ENCODE measurements at places on chromosomes 2 and 18.

- DNase-seq: peak; percentile 35
These were observed 16.4 kb downstream of the CRIM1 start for GRCh38 chr2:36371928-36372391.

GRCh38 chr2:143893371-143893770 is 626.5 kb downstream of the ZEB2 start:
- DNase-seq: no peak

- no peak for DNase-seq
These were observed 758.0 kb upstream of the ZEB2 start for GRCh38 chr2:145277922-145278321.

DNA sequence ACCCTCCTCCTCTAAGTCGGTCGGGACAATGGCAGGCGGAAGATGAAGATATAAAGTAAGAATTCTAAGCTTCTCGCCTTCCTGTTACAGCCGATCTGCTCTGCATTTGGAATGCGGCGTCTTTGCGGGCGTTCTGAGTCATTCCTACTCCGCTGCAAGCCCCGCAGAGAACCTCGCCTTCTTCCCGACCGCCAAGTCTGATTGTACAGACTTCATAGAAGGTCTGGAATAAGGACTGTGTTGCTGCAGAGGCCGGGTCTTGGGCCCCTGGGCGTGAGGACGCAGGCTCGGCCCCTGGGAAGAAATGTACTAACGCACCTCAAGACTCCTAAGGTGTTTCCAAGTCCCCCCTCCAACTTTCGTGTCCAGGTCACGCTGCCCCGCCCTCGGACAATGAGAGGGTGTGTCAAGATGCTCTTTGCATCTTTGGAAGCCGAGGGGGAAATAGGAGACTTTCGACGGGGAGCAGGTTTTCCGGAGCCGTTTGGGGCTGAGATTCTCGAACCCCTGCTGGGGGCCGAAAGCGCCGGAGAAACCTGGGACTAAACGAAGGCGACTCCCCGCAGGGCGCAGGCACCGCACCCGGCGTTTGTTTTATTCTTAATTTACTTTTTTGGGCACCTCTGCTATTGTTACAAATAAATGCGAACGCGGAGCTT is 12.7 kb upstream of the PAX3 start:
- no peak for DNase-seq

DNA sequence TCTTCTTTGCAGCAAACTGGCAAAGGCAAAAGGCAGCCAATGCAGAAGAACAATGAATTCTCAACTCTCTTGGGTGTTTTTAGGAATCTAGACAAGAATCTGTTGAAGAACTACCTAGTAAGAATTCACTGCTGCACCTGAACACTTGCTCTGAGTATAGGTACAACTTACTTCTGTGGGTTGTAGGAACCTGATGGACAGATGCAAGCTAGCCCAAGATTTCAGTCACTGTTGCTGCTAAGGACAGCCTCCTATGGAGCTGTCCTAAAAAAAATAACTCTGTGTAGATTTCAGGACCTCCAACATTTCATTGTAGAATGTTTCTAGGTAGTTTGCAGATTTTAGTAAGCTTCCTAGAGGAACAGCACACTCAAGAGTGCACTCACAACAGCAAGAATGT is 363.5 kb downstream of the CBLN2 start:
- no peak for DNase-seq

- no peak for DNase-seq
These were observed 115.2 kb downstream of the MYO5B start for GRCh38 chr18:50079571-50080295.

GRCh38 chr2:216350214-216350791 is 22.0 kb downstream of the MARCHF4 start:
- no peak for DNase-seq

GRCh38 chr2:205435970-205436369 is 246.3 kb upstream of the NRP2 start:
- DNase-seq: no peak

DNA sequence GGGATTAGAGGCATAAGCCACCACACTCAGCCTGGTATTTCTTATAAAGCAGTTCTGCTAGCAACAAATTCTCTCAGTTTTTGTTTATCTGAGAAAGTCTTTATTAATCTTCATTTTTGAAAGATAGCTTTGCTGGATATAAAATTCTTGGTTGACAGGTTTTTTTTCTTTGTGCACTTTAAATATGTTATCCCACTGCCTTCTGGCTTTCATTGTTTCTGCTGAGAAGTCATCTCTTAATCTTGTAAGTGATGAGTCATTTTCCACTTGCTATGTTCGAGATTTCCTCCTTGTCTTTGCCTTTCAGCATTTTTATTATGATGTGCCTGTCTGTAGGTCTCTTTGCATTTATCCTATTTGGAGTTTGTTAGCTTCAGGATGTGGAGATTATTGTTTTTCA is 5.9 kb upstream of the ELAC1 start:
- no peak for DNase-seq

GRCh38 chr2:29317077-29317517 is 201.9 kb downstream of the CLIP4 start:
- DNase-seq: no peak

DNA sequence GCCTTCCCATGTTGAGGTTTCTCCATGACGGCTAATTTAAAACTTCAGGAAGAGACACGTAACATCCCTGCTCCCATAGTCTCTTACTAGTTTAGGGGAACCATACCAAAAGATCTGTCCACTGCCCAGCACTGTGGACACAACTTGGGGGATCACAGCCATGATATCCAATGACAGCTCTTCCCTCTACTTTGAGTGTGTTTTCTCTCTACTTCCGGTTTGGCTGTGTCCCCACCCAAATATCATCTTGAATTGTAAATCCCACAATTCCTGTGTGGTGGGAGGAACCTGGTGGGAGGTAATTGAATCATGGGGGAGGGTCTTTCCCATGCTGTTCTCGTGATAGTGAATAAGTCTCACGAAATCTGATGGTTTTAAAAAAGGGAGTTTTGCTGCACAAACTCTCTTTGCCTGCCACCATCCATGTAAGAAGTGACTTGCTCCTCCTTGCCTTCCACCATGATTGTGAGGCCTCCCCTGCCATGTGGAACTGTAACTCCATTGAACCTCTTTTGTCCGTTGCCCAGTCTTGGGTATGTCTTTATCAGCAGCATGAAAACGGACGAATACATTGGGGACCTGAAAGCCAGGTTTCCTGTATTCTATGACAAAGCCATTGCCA is 1.6 kb upstream of the MGAT4A start:
- no peak for DNase-seq

DNA sequence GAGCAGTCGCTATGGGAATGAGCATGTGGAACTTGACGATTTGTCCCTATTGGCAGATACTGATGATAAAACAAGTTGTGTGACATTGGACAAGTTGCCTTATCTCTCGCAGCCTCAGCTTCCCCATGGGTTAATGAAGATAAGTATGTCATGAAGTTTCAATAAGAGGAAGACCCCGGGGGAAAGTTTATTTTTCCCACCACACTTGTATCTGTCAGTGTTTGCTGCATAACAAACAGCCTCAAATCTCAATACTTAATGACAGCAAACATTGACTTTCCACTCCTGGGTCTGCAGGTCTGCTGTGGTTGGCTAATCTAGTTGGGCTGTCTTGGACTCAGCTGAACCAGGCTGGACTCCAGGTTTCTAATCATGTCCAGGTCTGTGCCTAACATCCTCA is 45.8 kb downstream of the INPP5D start:
- DNase-seq: no peak

GRCh38 chr2:13334545-13334944 is 617.8 kb downstream of the TRIB2 start:
- DNase-seq: no peak

- DNase-seq: no peak
These were observed 35.0 kb downstream of the TSN start for GRCh38 chr2:121790276-121790956.

DNA sequence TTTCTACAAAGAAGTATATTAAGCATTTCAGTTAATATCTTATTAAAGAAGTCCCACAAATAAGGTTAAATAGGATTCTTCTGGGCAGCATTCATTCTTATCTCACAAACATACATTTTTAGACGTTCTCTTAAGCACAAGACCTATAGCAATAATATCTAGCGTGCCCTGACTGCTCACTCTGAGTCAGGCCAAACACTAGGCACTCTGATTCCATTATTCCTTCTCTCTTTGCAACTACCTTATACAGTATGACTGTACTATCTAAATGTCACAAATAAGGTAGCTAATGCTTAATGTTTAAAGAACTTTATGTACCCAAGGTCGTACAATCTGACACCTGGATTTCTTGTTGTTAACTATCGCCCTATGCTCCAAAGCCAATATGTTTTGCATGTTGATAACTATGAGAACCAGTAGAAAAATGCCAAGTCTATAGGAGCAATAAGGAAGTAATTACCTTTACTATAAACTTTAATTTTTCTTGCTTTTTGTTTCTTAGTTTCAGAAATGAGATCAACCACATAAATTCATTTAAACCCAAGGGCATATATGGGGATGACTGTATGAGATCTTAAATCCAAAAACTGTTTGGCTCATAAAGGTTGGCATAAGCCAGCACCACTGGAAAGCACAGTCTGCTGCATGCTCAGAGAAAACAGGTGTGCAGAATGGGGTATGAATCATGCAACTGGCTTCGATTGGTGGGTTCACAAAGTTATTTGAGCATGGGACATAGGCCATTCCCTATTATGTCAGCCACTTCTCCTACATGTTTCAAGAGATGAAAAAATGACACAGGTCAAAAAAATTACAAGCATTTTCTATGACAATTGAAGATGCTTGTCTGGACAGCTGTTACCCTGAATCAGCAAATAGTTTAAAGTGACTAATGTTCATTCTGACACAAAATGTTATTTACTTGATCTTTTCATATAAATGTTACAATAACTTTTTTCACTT is 352.0 kb downstream of the IRS1 start:
- no peak for DNase-seq

- no peak for DNase-seq
These were observed 83.1 kb downstream of the CRACDL start for GRCh38 chr2:98852932-98853331.

DNA sequence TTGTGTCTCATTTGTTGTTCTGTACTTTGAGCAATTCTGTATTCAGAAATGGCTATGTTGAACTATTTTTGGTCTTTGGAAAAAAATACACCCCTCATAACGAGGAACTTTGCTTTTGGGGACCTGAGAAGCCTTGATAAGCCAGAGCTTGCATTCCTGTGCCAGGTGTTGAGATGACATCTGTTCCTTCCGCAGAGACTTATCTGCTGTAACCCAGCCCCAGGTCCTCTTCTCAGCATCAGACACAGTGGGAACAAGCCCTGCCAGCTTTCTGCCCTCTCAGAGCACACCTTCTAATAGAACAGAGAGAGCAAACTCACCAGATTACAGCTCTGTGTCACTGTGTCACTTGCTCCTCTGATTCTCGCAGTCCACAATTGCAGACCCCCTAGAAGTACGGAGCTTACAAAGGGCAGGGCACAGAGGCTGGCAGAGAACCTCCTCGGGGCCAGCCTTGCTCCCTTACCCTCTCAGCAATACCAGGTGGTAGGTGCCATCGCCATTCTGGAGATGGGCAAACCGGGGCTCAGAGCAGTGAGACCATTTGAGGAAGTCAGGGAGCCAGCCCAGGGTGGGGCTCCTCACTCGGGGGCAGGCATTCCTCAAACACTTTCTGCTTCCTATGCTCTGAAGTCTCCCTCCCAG is 97.4 kb downstream of the DDX1 start:
- no peak for DNase-seq

- no peak for DNase-seq
These were observed 8.3 kb downstream of the NEU4 start for GRCh38 chr2:241817126-241817820.

DNA sequence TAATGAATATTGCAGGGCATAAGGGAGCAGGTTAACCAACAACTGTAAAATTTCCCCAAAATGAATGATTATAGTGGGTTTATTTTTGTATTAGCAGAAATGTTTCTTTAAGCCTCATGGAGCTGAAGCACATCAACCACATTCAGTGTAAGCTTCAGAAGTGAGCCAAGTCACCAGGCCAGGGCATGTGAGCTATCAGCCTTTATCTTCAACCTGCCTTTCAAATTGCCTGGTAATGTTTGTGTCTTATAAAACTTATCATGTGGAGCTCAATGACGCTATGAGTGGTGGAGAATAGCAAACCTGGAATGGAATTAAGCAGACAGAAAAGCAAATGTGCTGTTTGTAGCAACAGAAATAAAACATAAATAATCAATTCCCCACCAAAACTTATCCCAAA is 1068.4 kb downstream of the LRP1B start:
- peak; percentile 46 for DNase-seq

DNA sequence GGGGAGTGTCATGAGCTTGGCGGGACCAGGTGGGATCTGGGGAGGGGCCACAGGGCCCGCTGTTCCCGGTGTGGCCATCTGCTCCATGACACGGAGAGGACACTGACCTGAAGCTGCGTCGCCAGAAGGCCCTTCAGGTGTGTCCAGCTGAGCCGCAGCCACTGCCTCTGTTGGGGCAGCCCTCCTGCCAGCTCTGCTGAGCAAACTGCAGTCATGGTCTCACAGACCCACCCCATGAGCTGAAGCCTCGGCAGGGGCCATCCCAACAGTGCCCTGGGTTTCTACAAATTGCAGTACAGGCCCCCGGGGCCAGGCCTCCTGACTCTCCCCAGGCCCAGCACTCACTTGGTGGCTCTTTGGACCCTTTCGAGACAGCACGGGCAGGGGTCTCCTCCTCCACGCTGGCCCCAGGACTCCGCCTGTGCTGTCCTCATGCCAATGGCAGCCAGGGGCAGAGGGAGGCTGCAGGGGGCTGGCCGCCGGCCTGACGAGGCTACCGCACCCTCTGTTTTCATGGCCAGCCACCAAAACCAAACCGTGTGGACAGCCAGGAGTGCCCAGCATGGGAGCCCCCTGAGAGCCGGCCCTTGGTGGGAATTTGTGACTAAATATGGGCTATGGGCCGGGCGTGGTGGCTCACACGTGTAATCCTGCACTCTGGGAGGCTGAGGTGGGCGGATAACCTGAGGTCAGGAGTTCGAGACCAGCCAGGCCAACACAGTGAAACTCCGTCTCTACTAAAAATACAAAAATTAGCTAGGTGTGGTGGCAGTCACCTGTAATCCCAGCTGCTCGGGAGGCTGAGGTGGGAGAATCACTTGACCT is 175.2 kb upstream of the SALL3 start:
- no peak for DNase-seq

GRCh38 chr2:224309176-224309575 is 92.7 kb downstream of the FAM124B start:
- no peak for DNase-seq

DNA sequence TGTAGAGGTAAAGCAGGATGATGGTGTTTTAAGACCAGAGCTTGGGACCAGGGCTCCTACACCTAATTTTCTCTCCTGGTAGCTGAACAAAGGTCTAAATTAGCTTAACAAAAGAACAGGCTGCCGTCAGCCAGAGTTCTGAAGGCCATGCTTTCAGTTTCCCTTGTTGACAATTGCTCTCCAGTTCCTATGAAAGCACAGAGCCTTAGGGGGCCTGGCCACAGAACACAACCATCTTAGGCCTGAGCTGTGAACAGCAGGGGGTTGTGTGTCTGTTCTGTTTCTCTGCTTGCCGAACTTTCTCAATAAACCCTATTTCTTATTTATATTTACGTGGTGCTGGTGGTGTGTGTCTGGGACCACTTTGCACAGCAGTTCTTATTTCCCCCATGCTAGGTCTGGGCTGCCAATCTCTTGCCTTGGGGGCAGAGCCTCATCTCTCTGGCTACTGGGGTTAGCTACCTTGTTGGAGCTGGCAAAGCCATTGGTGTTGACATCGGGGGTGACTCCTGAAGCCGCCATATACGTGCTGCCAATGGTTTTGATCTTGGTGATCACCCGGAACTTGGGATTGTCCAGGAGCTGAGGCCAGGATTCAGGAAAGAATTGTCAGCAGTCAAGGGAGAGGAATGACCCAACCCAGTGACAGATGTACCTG is 29.0 kb downstream of the CENPO start:
- no peak for DNase-seq

Data from NCI-H446 (cell line).